ENCODE measurements at places on chromosomes 3 and 15.

DNA sequence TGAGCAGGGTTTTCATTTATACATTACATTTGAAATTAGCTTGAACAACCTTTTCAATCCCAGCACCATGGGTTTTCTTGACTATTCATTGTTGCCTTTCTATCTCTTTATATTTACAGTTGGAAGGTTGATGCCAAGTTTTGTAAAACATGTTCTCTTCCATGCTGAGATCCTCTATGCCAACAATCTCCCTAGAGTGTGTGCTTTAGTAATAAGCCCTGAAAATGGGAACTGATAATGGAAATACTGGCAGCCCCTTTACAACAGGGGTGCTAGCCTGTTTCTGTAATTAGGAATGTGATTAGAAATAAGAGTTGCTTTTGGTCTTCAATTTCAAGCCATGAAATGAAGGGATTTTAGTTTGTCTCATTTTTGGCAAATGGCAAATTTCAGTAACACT is 239.9 kb upstream of the NAALADL2 start:
- no peak for DNase-seq

GRCh38 chr3:144361002-144361401 is 389.4 kb downstream of the DIPK2A start:
- no peak for DNase-seq

DNA sequence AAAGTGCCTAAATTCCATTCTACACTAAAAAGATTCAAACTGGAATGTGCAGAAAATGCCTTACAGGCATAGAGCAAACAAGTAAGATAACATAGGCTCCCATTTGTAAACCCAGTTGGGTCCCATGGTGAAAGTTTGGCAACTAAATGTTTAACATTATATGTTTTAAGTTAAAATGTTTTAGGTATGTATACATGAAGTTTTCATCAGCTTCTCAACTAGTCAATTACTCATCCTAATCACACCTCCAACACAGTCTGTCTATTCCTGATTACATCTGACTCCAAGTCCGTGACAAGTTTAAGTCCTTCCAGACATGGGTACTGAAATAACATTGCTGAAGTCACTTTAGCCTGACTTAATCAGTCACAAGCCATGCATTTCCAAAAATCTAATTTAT is 25.0 kb downstream of the MYLK start:
- DNase-seq = peak; percentile 30

- peak; percentile 92 for DNase-seq
These were observed 36.5 kb upstream of the RAB11A start for GRCh38 chr15:65832549-65833364.

DNA sequence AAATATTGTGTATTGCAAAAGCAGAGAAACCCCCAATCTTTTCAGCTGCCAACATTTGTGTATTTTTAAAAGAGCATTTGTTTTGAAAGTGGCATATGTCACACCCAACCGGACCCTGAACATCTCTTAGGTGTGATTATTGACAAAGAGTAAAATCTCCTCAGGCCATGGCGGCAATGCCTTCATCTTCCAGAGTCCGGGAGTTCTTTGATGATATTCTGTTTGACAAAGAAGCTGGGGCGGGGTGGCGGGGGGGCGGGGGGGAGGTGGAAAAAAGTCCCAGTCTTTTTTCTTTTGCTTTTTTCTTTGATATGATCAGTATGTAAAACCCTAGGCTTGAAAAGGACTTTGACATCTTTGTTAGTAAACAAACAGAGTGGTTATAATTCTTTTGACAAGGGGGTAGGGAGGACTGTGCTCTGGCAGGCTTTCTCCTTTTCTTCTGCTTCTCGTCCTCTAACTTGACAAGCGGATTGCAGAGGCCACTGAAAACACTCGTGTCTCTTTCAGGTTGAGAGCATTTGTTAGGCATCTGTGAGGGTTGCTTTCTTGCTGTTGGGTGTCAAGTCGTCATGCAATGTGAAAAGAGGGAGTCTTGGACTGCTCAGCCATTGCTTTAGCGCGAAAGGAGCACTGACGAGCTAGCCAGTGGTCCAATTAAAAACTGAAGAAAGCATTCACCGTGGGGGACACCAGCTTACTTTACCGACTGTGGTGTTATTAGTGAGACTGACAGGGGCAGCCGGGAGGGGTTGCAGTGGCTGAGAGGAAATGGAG is 243.2 kb downstream of the NSUN3 start:
- no peak for DNase-seq

DNA sequence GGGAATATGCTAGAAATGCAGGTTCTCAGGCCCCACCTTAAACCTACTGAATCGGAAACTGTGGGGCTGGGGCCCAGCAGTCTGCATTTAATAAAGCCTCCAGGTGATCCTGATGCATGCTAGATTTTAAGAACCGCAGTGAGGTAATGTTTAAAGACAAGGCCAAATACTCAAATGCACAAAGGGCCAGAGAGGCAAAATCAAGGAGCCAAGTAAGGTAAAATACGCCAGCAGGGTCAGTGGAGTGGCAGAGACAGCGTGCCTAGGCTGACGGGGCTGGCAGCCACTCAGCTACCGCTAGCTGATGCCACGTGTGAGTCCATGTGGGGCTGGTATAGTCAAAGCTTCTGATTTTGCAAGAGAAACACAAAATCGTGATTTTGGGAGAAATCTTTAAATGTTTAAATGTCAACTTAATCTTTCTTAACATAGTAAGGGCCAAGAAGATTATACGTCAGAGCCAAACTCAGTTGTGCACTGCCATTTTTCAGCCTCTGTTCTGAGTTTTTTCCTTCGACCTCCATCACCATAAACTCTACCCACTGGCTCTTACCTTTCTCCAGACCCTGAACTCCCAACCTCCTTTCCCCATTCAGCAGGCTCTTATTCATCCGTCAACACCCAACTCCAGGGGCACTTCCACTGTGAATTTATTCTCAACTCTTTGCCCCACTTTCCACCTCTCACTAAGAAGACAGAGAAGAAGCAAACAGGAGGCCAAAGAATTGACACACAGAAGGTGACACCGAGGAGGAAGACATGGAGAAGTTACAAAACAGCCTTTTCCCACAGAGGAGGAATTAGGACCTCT is 136.6 kb upstream of the RAD18 start:
- no peak for DNase-seq

DNA sequence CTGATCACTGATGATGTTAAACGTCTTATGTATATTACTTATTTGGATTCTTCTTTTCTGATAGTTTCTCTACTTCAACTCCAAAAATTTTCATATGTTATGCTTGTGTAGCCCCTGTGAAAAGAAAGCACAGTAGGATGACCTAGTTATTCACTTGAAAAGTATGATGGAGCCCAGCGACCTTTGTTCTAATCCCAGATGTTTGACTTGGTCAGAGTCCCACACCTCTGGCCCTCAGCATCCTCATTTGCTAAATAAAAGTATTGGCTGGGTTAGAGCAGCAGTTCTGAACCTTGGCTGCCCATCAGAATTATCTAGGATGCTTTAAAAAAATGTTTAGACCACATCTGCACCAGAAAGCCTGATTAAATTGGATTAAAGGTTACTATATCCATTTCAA is 173.7 kb downstream of the ATG7 start:
- peak; percentile 32 for DNase-seq

- no peak for DNase-seq
These were observed 8.4 kb upstream of the ISL2 start for GRCh38 chr15:76328106-76328696.

GRCh38 chr3:9861201-9861600 is 17.4 kb upstream of the RPUSD3 start:
- no peak for DNase-seq

- DNase-seq = peak; percentile 63
These were observed 73.3 kb downstream of the SLC24A1 start for GRCh38 chr15:65695081-65695480.

- no peak for DNase-seq
These were observed 143.7 kb upstream of the SNTN start for GRCh38 chr3:63508771-63509170.

- DNase-seq = no peak
These were observed 27.1 kb upstream of the MGLL start for GRCh38 chr3:127849368-127849767.

DNA sequence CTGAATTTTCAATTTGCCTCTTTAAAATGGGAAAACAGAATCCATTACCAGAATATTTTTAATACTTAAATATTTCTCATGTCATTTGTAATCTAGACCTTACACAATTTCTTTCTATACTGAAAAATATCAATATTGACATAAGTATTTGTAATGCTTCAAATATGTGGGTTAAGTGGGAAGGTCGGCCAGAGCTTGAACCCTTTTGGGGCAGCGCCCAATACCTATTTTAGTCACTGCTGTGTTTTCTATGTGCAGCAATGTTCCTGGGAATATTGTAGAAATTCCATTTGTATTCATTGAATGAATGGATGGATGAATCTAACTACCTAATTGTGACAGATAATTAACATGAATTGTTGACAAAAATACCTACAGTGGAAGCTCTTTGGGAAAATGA is 459.7 kb upstream of the ZNF717 start:
- DNase-seq = no peak

DNA sequence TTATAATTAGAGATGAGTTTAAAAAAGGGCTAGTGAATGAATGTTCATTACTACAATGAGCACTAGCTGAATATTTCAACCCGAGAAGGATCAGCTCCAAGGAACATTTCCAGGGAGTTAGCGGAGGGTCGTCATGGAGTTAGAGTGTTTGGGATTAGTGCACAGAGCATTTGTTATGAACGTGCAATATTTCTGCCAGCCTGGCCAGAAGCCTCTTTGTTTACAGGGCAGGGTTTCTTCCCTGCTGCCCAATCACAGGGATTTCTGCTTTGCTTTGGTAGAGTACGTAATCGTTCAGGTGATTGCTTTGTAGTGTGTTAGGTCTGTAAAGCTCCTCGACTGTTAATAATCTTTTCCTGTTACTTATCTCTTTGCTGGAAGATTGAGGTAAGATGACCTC is 5.9 kb downstream of the CGNL1 start:
- no peak for DNase-seq

GRCh38 chr15:76252249-76252648 is 59.0 kb downstream of the ETFA start:
- DNase-seq = no peak

GRCh38 chr3:49831341-49831740 is 17.6 kb upstream of the UBA7 start:
- DNase-seq = no peak

DNA sequence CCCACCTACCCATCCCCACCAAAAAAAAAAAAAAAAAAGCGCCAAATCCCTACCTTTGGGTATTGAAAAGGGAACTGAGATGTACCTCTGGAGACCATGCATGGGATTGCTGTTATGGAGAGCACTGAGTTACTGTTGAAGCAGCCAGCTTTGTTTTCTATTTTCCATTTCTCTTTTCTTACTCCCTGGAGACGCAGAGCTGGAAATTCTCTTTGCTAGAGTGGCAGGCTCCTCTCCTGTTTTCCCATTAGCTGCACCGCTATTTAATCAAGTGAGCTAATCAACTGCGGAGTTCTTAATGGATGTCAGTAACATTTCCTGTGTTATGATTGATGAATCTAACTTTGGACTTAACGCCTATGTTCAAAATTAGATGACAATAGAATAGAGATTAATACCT is 136.1 kb upstream of the LMCD1 start:
- no peak for DNase-seq

DNA sequence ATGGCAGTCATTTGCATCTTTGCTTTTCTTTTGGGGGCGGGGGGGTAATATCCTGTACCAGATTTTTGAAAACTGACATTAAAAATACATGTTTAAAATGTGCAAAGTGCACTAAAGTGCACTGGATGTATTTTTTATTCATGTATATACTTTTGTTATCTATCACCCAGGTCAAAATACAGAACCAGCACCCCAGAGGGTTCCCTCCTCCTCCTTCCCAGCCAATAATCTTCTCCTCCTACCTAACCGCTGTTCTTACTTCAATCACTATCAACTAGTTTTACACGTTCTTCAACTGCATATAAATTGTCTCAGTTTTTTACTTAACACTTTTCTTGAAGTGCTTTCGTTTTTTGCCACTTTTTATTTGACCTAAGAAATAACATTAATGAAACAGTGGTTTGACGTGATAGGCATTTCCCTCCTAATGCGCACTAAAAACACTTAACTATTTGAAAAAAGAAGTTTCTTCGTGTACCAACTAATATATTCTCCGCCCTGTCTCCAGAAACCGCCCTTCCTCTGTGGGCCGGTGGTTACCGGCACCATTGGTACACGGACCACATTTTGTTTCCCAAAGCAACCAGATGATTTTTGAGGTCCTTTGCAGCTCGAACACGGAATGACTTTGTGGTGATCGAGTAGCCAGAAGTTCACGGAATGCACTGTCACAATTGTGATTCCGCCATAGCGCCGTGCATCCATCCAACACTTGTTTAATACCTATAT is 836 bp upstream of the AKAP13 start:
- DNase-seq = no peak

- no peak for DNase-seq
These were observed 41.3 kb upstream of the LYZL4 start for GRCh38 chr3:42451546-42452230.

DNA sequence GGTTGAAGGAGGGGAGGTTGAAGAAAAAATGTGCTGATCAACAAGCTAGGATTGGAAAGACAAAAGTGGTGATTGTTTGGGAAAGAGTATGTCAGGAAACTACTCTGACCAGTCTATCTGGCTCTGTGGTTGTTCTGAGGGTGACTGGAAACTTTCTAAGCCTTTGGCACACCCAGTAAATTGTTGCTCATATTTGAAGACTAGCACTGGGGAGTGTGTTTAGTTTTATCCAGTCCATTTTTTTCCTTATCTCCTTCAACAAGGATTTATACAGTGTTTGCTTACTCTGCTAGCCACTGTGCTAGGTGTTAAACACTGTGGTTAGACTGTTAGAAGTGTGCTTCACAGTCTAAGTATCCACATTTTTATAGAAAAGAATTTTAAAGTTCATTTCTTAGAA is 28.8 kb downstream of the PPM1L start:
- no peak for DNase-seq

DNA sequence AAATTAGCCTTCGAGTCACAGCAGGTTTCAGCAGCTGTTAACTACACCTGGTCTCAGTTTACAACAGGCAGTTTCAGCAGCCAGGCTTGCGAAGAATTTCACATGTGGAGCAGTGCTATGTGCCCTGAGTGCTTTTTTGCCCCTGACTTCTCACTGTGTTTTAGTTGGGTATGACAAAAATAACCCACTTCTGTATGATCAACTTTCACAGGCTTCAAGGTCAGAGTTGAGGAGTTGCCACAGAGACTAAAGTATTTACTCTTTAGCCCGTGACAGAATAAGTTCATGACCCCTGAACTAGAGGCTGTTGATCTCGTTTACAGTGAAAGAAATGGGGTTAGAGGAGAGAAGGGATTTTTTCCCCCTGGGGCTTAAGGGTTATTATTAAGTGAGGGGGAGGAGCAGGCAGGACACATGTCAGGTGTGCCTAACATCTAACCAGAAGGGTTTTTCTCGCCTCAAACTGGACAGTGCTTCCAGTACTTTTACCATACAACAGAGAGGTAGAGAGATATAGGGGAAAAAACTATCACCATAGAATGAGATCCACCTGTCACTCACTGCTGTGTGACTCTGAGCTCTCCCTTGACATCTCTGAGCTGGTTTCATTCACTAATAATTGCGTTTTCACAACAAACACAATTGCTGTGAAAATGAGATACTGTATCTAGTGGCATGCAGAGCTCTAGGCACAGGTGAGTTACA is 14.0 kb upstream of the TOPBP1 start:
- DNase-seq = no peak

Data from fibroblast of villous mesenchyme (primary cell).